ENCODE measurements at places on chromosomes 11 and 22.

GRCh38 chr11:2997406-2997805 lies 5.3 kb upstream of the NAP1L4 start:
- no peak for DNase-seq

DNA sequence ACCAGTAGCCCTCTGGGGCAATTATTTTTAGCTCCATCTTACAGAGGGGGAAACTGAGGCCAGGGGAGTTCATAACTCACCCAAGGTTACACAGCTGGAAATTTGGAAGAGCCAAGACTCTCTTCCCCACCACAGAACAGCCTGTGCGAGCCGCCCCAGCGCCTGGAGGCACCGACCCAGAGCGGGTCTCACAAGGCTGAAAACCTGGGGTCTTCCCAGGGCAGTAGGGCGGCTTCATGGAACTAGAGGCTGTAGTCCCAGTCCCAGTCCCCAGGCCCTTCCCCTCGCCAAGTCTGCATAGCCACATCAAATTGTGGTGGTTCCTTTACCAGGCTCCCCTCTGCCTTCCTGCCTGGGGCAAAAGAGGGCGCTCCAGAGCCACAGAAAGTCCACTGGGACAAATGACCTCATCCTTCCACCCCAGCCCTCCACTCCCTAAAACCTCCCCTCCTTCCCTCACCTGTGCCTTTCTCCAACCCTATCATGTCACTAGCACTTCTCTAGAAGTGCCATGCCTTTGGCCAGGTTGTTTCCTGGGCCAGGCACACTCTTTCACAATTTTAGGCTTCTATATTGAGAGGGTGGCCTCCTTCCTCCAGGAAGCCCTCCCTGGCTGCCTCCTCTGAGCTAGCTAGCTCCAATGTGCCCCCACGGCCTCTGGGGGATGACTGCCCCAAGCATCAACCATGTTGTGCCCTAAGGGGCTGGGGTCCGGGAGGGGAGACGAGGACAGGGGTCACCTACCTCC lies 15.2 kb upstream of the CDC42EP1 start:
- peak; percentile 44 for DNase-seq

- DNase-seq, result peak; percentile 73
These were observed 34.1 kb upstream of the GLYATL1 start for GRCh38 chr11:58905011-58905720.

GRCh38 chr11:19313140-19313539 lies 72.4 kb upstream of the E2F8 start:
- no peak for DNase-seq

DNA sequence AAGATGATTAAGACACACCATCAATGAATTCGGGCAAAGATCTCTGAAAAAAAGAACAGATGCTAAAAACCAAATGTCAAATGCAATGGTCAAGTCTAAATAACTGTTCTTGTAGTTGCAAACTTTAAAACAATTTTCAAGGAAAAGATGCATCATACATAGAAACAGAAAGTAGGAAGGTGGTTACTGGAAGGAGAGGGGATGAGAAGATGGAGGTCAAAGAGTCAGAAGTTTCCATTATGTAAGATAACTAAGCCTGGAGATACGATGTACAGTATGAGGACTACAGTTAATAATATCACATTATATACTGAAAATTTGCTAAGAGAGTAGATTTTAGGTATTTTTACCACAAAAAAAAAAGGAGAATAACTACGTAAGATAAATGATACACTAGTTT lies 27.1 kb downstream of the CWF19L2 start:
- no peak for DNase-seq

GRCh38 chr11:94822080-94822479 lies 53.9 kb downstream of the AMOTL1 start:
- DNase-seq, result no peak

- peak; percentile 53 for DNase-seq
These were observed 11.6 kb downstream of the MMP3 start for GRCh38 chr11:102831489-102832440.

- peak; percentile 89 for DNase-seq
These were observed 679.9 kb downstream of the KCNA4 start for GRCh38 chr11:29336727-29337575.

GRCh38 chr11:102168481-102168880 lies 58.2 kb downstream of the YAP1 start:
- DNase-seq, result peak; percentile 50

- no peak for DNase-seq
These were observed 2.8 kb downstream of the TMEM121B start for GRCh38 chr22:17118342-17118741.

GRCh38 chr11:65279741-65280440 lies 18.1 kb downstream of the POLA2 start:
- peak; percentile 99 for DNase-seq

GRCh38 chr11:130666781-130667251 lies 218.4 kb downstream of the ADAMTS15 start:
- peak; percentile 68 for DNase-seq

GRCh38 chr22:38082986-38083710 lies 836 bp downstream of the SLC16A8 start:
- no peak for DNase-seq

DNA sequence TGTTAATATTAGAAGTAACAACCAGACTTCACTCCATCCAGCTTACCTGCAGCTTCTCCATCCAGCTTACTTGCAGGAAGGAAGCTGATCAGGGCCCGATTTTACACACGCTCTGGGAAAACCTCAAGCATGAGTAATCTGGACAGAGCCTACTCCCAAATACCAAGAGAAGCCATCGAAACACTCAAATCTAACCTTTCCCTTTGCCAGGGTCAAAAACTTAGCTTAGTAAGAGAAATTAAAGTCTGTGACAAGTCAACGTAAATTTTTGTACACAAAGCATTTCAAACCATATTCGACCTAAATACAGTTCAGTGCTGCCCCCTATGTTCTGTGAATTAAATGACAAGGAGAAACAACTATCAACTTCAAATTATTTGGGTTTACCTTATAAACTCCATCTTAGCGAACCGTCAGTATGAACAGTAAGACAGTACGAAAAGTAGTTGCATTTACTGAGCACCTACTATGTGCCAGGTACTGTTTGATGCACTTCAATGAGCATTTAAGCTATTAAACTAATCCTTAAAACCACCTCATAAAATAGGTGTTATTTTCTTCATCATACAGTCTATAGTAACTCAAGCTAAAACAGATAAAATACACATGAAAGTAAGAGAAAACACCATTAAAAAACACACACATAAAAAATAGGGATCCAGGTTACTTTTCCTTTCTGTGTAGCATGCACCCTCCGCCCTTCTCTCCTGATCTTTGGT lies 36.9 kb downstream of the ARFGAP3 start:
- peak; percentile 77 for DNase-seq

GRCh38 chr22:38314933-38315822 lies 2.1 kb downstream of the CSNK1E start:
- DNase-seq, result peak; percentile 33

DNA sequence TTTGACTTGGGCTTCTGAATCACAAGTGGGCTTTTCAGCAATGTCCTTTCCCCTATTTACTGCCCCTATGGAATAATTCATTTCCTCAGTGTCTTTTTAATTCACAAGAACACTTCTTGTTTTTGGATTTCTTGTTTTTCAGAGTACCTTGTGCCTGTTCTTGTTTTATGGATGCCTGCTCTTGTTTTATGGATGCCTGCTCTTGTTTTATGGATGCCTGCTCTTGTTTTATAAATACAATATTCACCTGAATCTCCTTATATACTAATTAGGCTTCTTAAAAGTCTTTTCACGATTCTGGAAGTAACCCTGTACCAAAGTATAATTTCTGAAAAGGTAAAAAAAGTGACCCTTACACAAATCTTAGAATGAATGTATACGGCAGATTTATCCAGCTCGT lies 32.8 kb downstream of the CACNA1I start:
- DNase-seq, result no peak

DNA sequence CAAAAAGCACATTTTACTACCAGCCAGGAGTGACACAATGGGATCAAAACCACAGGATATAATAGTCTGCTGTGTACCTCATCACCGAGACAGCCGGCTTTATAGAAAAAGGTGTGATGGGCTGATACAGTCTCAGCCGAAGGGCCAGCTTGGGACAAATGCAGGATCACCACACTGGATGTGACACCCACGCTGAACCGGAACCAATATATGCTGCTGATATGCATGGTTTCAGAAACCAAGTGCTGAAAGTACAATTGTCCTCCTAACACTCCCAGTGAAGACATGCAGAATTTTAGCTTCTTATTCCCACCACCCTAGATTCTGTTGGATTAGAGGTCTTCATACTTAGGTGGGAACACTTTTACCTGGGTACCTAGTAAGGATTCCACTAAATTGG lies 97.0 kb upstream of the LDLRAD3 start:
- DNase-seq, result no peak

- peak; percentile 52 for DNase-seq
These were observed 30.9 kb downstream of the KCNC1 start for GRCh38 chr11:17765356-17766072.

- no peak for DNase-seq
These were observed 32.6 kb downstream of the WNT11 start for GRCh38 chr11:76173663-76174062.

DNA sequence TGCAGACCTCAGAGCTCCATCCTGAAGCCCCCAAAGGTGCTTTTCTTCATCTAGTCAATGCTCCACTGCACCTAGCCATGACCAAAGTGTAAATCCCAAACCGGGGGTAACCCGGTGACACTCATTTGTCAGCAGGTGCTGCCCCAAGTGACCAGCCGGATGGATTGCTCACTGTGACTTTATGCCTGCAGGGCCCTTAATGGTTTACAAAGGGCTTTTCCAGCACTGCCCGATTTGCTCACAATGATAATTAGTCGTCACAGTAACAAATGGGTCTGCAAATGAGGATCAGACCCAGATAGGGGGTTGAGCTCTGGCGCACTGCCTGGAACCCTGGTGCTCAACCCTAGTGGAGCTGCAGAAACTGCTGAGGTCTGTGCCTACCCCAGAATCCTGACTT lies 45.7 kb upstream of the CD5 start:
- DNase-seq, result no peak

- DNase-seq, result peak; percentile 13
These were observed 9.8 kb upstream of the TBX1 start for GRCh38 chr22:19750507-19751490.

DNA sequence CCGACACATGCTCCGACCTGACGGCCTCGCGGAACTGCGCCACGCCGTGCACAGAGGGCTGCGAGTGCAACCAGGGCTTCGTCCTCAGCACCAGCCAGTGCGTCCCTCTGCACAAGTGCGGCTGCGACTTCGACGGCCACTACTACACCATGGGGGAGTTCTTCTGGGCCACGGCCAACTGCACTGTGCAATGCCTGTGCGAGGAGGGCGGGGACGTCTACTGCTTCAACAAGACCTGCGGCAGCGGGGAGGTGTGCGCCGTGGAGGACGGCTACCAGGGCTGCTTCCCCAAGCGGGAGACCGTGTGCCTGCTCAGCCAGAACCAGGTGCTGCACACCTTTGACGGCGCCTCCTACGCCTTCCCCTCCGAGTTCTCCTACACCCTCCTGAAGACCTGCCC lies 26.8 kb downstream of the TECTA start:
- no peak for DNase-seq

GRCh38 chr11:65378208-65378927 lies 4.1 kb downstream of the SLC25A45 start:
- no peak for DNase-seq

- DNase-seq, result no peak
These were observed 6.2 kb upstream of the LRFN4 start for GRCh38 chr11:66850588-66851238.

GRCh38 chr11:90593099-90593498 lies 370.2 kb upstream of the CHORDC1 start:
- DNase-seq, result no peak

DNA sequence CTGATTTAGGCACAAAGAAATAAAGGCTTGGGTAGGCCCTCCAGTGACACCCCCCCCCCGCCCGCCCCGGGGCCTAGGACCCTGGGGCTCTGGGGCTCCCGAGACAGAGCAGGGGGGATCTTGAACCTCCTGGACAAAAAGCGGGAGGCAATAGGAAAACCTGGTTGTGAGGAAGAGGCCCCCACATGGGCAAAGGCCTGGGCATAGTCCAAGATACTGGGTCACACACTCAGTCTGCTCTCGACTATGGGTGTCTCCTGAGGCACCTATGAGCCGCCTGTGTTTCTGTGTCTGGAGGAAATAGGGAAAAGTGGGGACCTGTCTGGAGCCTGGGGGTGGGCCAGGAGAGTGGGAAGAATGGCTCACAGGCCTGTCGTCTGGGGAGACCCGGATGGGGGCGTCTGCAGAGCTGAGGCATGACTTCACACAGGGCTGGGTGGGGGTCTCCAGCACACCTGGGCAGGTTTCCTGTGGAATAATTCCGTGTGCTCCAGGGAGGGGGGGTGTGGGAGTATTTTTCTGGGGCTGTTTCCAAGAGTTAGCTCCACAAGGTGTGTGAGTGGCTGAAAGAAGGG lies 2.4 kb upstream of the MN1 start:
- DNase-seq, result no peak

DNA sequence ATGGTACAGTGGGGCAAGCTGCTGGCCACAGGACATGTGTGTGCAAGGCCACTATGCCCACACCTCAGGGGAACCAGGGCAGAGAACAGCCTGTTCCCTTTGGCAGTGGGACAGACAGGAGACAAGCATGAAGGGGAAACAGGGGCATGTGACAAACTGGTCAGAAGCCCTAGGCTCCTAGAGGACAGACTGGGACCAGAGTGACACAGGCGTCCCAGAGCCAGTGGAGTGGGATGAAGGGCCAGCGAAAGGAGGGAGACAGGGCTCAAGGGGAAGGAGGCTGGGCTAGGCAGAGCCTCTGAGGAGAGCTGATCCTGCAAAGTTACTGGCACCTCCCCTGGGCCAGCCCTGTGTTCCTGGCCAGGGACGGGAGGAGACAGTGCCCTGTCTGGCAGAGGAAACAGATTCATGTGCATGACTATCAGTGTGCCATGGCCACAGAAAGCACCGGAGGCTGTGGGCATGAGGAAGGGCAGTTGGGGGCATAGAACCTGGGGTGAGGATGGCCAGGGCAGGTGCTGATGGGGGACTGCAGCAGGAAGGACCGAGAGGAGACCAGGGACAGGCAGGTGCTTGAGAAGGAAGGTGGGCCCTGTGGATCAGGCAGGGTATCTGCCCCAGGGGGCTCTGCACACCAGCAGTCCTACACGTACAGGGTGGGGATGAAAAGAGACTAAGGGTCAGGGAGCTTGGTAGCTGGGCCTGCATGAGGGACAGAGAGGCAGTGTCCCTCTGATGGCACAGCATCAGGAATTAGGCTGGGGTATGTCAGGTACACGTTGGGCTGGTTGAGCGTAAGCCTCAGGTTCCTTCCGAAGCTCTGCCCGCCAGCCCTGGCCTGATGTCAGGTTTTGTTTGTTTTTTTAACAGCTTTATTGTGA lies 9.8 kb downstream of the DERL3 start:
- no peak for DNase-seq

DNA sequence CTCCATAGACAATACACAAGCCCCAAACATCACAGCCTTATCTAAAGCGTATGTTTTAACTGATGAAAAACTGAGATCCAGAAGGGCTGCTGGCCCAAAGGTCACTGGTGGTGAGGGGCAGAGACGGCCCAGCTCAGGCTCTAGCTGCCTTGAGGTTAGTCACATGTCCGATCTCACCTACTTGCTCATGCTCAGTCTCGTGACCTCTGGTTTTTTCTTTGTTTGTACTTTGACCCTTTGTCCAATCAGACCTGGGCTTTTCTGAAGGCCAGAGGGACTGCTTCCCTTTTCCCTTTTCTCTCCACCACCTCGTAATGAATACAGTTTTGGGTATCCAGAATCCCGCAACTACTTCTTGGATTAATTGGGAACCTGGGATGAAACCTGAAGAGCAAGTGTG lies 28.6 kb downstream of the MMP20 start:
- no peak for DNase-seq

GRCh38 chr11:8624698-8625097 lies 30.7 kb upstream of the STK33 start:
- DNase-seq, result no peak

All from fibroblast of lung (primary cell).